ENCODE measurements at places on chromosomes 12 and 14. TPM values are rescaled to one million over a fixed set of nuclear protein-coding genes. Genes with fewer than 3 reads are reported as not detected.

The ZDHHC22 gene
- total RNA-seq, result not detected

The SIX4 gene
- 0.10 TPM for total RNA-seq

The TEX22 gene
- 2.7 TPM for total RNA-seq

The DACT1 gene
- not detected for total RNA-seq

GRCh38 chr12:94563286-94563685 lies 87.1 kb downstream of the TMCC3 start:
- no peak for DNase-seq

DNA sequence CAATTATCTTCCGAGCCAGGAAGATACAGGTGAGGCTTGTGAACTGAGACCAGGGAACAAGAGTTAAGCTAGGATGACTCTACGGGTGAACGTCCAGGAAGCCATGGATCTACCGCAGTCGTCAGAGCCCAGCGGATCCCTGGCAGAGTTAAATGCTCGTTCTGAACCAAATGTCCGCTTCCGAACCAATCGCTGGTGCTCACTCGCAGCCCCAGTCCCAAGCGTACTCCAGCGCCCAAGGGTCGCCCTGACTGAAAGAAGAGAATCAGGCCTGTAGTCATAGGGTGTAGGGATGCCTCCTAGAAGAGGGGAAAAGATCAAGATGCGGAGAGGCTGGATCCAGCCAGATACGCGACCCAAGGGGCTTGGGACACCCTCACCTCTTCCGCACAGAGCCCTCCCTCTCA lies 283 bp downstream of the VIPAS39 start:
- no peak for DNase-seq

DNA sequence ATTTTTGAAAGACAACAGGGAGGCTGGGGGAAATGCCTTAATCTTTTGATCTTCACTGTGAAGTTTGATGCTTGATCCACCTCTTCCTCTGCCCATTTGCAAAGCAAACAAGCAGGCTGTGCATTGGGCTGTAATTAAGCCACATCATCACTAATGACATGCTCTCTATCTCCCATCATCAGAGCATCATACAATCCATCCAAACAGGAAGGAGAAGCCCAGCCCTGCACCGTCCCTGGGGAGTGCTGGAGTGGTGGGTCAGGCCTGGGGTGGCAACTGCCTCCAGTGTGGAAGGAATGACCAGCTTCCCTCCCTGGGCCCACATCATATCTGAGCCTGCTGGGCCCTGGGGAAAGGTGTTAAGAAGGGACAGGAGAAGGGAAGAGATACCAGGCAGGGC lies 6.9 kb upstream of the KRT74 start:
- DNase-seq, result no peak

DNA sequence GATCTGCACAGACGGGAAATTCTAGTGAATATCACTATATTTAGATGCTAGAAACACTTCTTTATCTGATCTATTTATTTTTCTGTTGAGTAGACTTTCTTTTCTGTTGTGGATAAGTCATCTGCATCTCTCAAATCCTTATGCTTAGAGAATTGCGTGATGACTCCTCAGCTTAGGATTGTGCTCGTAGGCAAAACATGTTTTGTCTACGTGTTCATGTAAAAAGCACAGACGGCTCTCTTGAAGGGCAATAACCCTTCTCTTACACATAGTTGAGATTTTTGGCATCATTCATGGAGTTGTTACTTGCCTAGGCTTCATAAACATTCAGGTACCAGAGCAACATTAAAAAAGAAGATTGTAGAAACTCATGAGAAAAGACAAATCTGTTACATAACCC lies 18.6 kb downstream of the PPFIBP1 start:
- no peak for DNase-seq

DNA sequence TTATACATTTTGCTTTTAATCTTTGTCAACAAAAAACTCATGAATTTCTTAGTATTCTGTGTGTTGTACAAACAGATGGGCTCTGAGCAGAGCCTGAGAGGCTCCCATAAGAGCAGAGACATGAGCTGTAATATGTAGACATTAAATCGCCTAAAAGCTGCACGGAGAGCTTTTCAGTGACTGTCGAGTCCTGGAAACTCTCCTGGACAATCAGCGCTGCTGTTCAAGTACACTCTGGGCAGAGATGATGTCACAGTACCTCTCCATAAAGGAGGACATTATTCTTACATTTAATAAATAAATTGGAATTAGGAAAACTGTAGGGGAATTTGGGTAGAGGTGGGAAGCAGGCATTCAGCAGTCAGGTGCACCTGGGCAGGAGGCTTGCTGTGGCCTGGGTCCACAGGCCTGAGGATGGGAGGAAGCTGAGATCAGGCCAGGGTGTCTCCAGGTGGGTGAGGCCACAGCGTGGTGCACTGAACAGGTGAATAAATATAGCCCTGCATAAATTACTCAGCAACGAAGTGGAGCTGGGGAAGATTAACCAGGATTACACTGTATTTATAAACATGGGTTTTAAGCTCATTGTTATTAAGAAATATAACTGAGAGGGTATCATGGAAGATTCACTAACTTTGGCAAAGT lies 13.3 kb upstream of the TCL1A start:
- DNase-seq, result no peak

- DNase-seq, result no peak
Measured at GRCh38 chr12:5262450-5262849, 169.5 kb upstream of the NTF3 start.

GRCh38 chr14:37903343-37904191 lies 304.1 kb upstream of the SSTR1 start:
- no peak for DNase-seq

DNA sequence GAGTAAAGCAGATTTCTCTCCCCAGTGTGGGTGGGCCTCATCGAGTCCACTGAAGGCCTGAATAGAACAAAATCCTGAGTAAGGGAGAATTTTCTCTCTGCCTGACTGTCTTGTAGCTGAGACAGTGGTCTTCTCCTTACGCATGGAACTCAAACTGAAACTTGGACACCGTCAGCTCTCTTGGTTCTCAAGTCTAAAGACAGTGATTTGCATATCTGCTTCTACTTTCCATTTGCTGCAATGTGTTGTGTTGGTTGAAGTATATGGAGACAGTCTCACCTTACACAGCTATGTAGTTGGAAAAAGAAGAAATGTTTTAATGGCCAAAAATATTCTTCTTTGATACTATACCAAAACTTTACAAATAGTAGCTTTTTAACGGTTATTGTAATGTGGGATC lies 160.2 kb upstream of the LMNTD1 start:
- DNase-seq, result no peak

GRCh38 chr14:97046967-97047366 lies 249.8 kb downstream of the VRK1 start:
- DNase-seq, result no peak

GRCh38 chr14:100535287-100536120 lies 51.7 kb downstream of the BEGAIN start:
- DNase-seq, result no peak

DNA sequence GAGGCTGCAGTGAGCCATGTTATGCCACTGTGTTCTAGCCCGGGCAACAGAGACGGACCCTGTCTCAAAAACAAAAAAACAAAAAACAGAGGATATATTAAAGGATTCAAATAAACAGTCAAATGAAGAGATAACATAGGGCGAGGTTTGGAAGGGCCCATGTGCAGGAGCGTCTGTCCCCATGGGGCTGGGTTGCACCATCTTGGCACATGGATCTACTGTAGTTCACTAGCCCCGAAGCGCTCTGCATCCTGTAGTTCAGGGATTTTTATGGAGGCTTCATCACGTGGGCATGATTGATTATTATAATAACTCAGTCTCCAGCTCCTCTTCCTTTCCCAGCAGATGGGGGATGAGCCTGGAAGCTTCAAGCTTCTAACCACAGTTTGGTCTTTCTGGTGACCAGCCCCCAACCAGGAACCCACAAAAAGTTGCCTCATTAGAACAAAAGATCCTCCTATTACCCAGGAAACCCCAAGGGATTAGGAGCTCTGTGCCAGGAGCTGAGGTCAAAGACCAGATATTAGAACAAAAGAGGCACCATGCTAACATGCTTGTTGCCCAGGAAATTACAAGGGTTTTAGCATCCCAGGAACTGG lies 59.9 kb downstream of the HCAR2 start:
- no peak for DNase-seq
